A549 treated with RU486 at 1 μM for 4 hours (cell line): ENCODE measurements at places on chromosomes 12 and 14. TPM values are rescaled to one million over a fixed set of nuclear protein-coding genes. Genes with fewer than 3 reads are reported as not detected.

The REM2 gene
- total RNA-seq: 0.22 to 0.46 TPM (median 0.37 TPM) in 5 replicates

The HVCN1 gene
- total RNA-seq: 0.40 to 0.92 TPM (median 0.70 TPM) in 5 replicates

The CLBA1 gene
- total RNA-seq: 13.9 to 18.6 TPM (median 18.3 TPM) in 5 replicates

The GAS2L3 gene
- 3.7 to 10.3 TPM (median 9.8 TPM) in 5 replicates for total RNA-seq

The CDKN1B gene
- total RNA-seq: 12.0 to 21.3 TPM (median 20.1 TPM) in 5 replicates

The FIGNL2 gene
- 0.22 to 0.41 TPM (median 0.30 TPM) in 5 replicates for total RNA-seq
